NCI-H2029 treated with DMSO at 0.1 percent for 48 hours (cell line): ENCODE measurements at places on chromosomes 5 and 9.

DNA sequence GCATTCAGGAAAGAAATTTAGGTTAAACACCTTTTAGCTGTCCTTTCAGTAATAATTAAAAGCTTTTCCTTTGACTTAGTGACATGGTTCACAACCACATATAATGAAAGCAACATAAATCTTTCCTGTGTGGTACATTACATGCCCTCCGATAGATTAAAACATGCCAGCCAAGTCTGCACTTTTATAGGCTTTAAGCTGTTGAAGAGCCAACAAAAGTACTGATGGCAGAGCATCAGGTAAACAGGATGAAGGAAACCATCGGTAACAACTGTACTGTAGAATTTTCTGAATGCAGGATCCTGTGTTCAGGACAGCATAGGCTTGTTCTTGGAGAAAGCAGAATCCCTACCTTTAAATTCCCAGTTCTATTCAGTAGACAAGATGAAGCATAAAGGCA, 226.6 kb downstream of the MLLT3 start:
- no peak for DNase-seq

- DNase-seq: no peak
These were observed 76.8 kb downstream of the SPEF2 start for GRCh38 chr5:35694481-35694880.

DNA sequence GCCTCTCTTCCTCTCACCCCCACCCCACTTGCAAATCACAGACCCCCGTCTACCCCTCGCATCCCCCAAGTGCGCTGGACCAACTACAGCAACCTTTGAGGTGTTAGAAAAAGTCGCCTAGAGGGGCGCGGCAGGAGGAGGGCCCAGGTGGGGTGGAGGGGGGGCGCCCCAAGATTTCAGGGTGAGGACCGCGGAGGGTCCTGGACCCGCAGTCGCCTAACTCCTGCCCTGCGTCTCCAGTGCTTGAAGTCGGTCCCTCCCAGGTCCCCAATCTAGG, 379 bp upstream of the EGFLAM start:
- no peak for DNase-seq

DNA sequence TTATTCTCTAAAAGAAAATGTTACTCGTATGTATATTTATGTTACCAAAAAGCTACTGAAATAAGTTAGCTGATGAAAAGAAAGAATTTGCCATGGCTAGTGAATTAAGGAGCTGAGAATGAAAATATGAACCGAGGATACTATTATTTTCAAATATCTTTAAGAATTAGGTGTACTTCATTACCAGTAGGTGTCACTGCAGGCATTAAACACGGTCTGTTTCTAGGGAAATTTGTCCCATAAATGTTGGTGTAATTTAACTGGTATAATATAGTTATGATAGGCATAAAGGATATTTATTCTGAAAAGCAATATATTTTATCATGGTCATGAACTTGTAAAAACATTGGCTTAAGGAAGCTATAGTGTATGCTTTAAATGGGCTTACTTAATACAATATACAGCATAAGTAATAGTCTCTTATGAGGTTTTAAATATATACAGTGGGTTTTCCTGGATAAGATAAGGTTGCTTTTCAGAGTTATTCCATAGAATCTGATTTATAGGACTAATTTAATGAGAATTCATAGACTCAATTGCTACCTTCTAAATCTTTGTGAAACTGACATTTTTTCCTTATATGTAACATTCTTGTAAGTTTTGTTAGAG, 72.4 kb upstream of the MPDZ start:
- peak; percentile 12 for DNase-seq

- no peak for DNase-seq
These were observed 167.9 kb downstream of the ARHGEF28 start for GRCh38 chr5:73793911-73794310.

GRCh38 chr9:28539434-28540070, 966.3 kb upstream of the C9orf72 start:
- DNase-seq: no peak
